Activated CD4-positive, CD25-positive, alpha-beta regulatory T cell treated with anti-CD3 and anti-CD28 coated beads, Interleukin-2, amount 50 U/mL, for 72 hours (primary cell): ENCODE measurements at places on chromosomes 7 and 10.

GRCh38 chr7:36083626-36084380 is 69.3 kb upstream of the EEPD1 start:
- DNase-seq = no peak

DNA sequence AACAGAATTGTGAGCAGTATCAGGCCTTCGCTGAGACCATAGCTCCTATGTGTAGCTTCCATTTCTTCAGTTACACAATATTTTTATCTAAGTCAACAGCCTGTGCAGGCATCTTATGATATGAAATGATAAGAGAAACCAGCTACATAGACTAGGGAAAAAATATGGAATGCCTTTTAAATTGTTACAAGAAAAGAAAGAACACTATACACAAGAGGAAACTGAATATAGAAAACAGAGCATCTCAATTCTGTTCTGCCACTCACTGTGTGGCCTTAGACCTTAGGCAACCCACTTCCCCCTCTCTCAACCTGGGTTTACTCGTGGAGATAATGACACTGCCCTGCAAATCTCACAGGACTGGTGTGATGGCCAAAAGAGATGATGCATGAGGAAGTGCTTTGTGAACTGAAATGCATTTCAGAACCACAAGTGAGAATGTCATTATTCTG is 132.9 kb downstream of the LRRN3 start:
- DNase-seq = no peak

DNA sequence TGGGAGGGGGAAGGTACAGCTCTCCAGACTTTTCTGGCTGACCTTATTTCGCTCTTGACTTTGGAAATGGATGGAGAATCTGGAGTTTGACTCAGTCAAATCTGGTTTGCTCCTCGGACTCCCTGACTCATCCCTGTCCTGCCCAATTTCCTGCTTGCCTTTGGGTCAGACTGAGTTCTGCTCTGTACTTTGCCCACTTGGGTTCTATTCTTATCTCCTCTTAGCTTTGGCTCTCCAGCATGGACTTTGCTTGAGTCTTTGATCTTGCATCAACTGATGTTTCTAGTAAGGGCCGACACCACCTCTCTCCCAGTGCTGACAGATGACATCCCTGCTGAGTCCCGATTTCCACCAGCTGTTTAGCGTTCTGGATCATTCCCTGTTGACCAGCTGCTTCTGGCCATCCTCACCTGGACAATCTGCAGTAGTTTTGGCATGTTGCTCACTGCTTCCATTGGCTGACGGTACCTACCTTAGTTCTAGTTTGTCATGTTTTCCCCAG is 335.3 kb downstream of the SUGCT start:
- DNase-seq = no peak

DNA sequence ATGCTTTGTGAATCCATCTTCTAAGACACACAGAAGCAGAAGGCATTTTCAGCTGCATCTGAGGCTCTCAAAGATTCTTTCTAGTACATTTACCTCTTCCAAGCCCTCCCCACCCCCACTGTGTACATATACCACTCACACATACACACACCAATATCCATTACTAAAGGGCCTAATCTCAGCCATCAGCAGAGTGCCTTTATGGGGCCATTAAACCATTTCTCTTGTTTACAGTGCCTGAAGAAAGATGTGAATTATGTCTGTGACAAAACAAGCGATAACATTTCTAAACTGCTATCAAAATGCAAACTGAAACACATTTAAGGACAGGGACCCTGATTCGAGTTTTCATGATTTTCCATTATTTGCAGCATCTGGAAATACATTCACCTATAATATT is 40.0 kb downstream of the ETV1 start:
- no peak for DNase-seq
